ENCODE measurements at places on chromosomes 1 and 21.
A peak's percentile ranks its signal among the peaks of the same experiment; 100 is the strongest.

- no peak for DNase-seq
Observed at GRCh38 chr1:17869815-17870214, 114.7 kb downstream of the ACTL8 start.

DNA sequence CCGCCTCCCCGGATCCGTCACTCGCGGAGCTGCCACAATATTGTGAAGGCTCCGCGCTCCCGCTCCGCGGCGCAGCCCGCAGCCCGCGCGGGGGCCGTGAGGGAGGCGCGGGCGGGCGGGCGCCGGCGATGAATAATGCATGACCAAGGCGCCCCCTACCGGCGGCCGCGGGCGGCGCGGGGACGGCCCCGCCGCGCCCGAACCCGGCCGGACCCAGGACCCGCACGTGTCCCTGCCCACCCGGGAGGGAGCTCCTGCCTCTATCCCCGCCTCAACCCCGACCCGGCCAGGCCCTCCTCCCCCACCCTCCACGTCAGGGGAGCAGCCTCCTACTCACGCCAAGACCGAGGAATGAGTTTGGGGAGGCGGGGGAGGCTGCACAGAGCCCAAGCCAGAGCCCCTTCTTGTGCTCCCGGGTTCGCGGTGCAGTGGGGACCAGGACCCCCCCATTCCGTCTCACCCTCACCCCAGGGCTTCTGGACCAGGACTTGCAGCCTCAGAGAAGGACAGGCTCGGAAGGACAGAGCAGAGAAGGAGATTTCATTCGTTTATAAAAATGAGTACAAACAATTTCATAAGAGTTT, 70.8 kb upstream of the CASZ1 start:
- peak; percentile 67 for DNase-seq

- DNase-seq = no peak
Observed at GRCh38 chr1:205554026-205554811, 49.8 kb downstream of the CDK18 start.

- DNase-seq = no peak
Observed at GRCh38 chr1:32893198-32894018, 7.1 kb downstream of the HPCA start.

DNA sequence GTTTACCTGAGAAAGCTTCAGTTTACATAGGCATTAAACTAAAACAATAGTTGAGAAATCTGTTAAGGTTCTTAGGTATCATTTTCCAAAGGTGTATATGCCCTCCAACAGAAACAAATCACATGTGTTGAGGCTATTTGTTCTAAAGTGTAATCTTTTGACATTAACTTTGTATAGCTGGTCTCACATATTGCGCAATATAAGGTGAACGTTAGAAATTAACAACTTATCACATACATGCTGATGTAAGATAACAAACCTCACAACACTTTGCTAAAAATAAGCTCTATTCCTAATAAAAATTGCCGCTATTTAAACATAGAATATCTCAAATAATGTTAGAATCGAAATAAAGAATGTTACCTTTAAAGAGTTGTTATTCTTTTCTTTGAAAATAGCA, 340.6 kb downstream of the SRGAP2C start:
- DNase-seq = no peak

DNA sequence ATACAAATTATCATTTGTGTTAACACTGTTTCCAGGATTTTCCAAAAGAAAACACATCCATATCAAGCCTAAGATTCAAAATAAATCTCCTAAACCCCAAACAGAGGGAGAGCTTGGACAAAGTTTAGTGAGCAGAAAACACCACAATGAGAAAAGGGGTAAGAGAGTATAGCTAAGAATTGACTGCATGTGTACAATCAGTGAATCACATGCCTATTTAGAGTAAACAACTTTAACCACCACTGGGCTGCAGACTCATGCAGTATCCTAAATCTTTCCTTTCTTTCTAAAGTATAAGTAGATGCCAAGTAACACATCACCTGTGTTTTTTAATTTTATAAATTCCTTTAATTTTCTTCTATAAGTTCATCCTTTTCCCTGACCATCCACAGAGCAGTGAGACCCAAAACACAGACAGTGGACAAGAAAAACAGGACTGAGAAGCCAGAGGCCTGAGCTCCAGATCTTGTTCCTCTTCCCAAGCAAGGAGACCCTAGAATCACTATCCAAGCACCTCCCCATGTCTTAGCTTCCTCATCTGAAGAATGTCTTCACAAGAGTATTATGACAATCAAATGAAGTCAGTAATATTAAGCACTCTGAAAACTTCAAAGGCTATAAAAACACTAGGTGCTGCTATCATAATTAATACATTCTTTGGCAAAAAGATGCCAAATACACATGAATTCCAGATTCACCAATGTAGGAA, 93.1 kb downstream of the VAV3 start:
- DNase-seq = no peak

DNA sequence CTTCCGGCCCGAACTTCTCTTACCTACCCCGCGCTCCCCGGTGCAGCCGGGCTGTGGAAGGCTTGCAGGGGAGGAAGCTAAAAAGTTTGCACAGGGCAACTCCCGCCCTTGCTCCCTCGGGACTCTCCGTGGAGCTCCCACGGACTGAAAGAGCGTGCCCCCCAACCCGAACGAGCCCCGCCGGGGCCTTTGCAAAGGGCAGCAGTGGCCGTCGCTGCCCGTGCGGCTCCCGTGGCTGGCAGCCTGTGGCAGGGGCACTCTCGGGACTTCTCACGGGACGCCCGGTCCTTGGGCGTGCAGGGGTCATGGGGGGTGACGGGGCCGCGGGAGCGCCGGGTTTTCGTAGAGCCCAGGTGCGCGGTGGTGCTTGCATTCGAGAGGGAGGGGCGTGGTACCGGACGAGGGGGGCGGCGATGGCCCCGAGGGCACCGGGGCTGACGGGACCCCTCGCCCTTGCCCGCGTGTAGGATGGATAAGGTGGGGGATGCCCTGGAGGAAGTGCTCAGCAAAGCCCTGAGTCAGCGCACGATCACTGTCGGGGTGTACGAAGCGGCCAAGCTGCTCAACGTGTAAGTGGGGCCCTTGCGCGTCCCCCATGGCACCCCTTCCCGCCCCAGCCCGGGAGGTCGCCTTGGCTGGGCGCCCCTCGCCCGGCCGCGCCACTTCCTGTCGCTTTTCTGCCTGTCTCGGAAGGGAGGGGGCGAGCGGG, 711 bp downstream of the GADD45A start:
- DNase-seq = no peak

GRCh38 chr1:202756391-202756790, 46.1 kb upstream of the SYT2 start:
- no peak for DNase-seq

DNA sequence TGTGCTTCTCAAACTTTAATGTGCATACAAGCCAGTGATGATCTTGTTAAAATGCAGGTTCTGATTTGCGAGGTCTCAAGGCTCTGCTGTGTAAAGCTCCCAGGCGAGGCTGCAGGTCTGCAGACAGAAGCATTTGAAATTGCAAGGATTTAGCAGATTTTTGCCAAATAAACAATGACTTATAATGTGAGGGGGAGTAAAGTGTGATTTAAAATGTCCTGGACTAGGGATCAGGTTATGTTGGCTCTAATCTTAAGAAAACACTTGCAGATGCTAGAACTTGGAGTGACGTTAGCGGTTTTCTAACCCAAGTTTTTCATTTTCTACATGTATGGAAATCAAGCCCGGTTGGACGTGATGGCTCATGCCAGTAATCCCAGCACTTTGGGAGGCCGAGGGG, 16.2 kb upstream of the ACTN2 start:
- no peak for DNase-seq

GRCh38 chr1:8343044-8343443, 25.1 kb downstream of the SLC45A1 start:
- DNase-seq = no peak

DNA sequence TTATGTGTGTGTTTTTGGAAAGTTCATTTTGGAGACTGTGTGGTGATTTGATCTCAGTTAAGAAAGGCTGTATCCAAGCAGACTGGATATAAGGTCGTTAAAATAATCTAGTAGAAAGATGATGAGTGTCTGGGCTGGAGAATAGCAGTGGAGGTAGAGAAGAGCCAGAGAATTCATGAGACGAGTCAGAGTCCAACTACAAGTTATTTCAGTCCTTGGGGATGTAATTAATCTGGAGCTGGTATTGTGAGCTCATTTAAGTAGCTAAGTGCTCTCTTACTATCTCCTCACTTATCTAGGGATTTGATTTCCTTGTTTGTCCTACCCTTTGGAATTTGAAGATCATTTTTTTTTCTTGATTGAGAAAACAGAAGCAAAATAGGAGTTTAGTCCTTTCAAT, 1219.0 kb upstream of the ADGRL4 start:
- no peak for DNase-seq

DNA sequence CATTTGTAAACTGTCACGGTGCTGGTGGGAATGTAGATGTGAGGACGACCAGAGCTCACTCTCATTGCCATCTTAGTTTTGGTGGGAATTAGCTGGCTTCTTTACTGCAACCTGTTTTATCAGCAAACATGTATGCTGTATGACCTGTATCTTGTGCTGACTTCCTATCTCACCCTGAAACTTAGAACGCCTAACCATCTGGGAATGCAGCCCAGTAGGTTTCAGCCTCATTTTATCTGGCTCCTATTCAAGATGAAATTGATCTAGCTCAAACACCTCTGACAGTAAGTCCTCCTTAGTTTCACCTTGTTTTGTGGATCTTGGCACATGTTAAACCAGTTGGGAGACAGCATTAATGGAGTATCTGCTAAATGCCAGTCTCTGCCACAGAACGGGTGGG, 174.6 kb downstream of the HLX start:
- DNase-seq = no peak

GRCh38 chr1:81424061-81424460, 376.7 kb upstream of the ADGRL2 start:
- no peak for DNase-seq

- peak; percentile 45 for DNase-seq
Observed at GRCh38 chr1:28915031-28915895, 894 bp downstream of the EPB41 start.

DNA sequence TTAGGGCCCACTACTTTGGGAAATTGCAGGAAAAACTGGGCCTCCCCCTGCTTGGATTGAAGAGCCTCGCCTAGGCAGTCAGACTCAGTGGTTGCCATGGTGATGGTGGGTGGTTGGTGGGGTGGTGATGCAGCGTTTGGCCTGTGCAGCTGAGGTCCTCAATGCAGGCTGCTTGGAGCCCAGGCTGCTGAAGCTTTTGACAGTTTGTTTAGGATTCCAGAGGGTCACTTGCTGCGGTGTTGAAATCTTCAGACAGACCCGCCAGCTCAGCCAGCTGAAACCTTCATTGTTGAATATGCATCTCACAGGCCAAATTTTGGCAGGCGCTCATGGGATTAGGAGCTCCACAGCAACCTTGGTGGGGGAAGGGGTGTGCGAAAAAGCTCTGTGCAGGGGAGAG, 67.9 kb downstream of the CACNA1E start:
- DNase-seq = no peak

DNA sequence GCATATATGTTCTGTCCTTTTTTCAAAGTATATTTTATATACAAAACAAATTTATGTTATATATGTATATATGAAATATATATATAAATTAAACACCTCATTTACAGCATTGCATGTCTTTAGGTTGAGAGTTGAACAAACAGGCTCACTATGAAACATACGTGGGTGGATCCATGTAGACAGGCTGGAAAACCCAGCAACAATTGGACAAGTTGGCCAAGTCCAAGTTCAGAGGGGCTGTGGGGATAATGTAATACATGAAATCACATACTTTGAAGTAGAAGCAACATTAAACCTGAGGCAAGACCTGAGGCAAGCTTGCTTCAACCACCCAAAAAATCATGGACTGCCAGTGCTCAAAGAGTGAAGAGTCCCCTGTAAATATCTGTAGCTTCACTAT, 39.7 kb downstream of the KCNJ6 start:
- no peak for DNase-seq

GRCh38 chr1:33815061-33815460, 48.8 kb upstream of the HMGB4 start:
- no peak for DNase-seq

GRCh38 chr21:29664615-29665014, 275.2 kb downstream of the GRIK1 start:
- DNase-seq = no peak

DNA sequence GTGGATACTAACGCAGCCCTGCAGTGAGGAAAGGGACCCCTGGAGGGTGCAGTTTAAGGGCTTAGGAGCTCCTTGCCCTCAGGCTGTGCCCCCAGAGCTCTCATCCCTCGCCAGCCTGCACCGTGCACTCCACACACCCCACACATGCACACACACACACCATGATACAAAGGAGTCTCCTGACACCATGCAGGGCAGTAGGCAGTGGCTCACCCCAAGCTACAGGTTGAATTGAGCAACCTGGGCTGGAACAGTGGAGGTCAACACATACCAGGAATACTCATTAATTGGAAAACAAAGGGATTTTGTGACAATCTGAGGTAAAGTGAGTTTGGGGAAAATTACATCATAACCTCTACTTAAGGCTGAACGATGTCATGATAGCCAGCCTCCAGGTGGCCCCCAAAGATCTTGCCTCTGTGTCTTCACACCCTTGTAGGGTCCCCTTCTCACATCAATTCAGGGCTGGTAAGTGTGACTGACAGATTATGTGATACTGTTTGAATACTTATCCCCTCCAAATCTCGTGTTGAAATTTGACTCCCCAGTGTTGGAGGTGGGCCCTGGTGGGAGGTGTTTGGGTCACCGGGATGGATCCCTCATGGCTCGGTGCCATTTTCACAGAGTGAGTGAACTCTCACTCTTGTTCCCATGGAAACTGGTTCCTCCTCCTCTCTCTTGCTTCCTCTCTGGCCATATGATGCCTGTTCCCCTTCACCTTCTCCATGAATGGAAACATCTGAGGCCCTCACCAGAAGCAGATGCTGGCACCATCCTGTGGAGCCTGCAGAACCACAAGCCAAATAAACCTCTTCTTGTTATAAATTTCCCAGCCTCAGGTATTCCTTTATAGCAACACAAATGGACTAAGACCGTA, 111.0 kb upstream of the RAB4A start:
- DNase-seq = no peak

- DNase-seq = no peak
Observed at GRCh38 chr21:31877463-31877957, 4.7 kb downstream of the HUNK start.

DNA sequence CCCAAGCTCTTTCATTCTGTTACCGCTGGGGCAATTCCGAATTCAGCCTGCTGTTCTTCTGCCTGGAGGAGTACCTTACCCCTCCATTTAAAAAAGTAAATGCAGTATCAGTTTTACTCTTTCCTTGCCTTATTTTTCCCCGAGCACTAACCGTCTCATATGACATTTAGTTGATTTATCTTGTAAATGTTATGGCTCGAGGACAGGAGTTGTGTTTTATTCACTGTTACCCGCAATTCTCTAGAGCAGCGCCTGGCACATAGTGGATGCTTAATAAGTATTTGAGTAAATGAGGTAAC, 425 bp upstream of the TADA1 start:
- no peak for DNase-seq

Measured in T47D (cell line).